Fibroblast of skin of back (primary cell): ENCODE measurements at places on chromosomes 2 and 18.

GRCh38 chr2:23452853-23453420 lies 68.0 kb downstream of the KLHL29 start:
- peak; percentile 60 for DNase-seq

DNA sequence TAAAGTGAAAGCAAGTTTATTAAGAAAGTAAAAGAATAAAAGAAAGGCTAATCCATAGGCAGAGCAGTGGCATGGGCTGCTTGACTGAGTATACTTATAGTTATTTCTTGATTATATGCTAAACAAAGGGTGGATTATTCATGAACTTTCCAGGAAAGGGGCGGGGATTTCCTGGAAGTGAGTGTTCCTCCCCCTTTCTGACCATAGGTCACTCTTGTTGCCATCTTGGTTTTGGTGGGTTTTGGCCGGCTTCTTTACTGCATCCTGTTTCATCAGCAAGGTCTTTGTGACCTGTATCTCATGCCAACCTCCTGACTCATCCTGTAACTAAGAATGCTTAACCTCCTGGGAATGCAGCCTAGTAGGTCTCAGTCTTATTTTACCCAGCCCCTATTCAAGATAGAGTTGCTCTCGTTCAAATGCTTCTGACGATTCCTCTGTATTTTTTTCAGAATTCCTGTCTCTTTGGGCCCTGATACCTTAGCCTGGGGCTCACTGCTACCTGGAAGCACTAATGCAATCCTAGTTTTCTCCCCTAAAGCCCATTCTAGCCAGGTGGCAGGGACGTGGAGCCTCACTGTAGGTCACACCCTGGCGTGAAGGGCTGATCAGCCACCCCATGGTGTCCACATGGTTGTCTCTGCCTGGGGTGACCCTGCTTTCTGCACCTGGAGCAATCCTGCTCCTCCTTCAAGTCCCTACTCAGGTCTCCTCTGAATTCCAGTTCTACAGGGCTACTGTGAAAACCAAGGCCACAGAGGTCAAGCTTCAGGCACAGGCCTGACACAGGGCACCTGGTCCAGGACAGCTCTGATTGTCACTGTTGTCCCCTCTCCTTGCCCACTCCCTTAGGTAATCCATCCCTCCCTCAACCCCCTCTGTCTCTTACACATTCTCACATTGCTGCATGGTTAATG lies 6.0 kb upstream of the SLC35F6 start:
- DNase-seq = peak; percentile 99

DNA sequence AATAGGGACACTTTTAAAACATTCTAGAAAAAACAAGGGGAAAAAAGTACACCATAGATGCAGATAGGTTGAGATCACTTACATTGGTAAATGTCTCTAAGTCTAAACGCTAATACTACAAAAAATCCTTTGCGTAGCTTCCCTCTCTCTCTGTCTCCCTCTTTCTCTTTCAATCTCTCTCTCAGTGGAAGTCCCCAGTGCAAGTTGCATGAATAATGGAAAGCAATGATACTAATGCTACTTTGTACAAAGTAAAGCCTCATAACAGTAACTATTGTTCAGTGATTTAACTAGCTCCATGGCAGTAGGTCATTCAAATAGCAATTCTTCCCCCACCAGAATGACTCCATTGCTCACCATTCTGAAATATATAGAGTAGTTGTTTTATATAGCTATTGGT lies 12.8 kb downstream of the MEIS1 start:
- no peak for DNase-seq

DNA sequence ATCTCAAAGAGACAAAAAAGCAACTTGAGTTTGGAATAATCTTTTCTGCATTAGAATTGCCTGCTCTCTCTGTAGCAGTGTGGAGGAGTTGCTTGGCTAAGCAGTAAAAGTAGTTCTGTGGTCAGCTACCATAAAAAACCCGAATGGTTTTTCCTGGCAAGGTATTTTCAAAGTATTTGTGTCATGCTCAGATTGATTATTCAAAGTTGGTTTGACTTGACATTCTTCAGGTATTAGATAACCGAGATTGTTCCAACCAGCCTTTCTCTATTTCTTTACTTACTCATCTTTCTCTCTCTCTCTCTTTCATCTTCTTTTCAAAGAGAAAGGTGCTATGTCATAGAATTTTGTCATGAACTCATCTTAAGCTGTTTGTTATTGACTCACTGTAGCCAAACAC lies 404.9 kb downstream of the CPS1 start:
- no peak for DNase-seq

- DNase-seq = no peak
Observed at GRCh38 chr2:557635-558301, 119.4 kb downstream of the TMEM18 start.
